Brain pericyte (primary cell): ENCODE measurements at places on chromosomes 4 and X.

DNA sequence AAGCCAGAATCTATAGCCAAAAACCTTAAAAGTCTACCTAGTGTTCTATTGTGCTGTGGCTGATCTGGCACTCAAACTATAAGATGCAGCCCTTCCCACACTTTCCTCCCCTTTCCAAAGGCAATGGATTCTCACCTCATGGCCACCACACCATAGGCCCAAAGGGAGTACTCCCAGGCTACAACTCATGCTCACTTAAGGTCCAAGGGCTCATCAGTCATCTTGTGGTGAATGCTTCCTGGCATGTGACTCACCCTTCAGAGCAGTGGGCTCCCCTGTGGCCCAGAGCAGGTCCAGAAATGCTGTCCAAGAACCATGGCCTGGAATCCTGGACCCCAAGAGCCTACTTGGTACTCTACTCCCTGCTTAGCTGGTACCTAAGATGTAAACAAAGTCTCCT lies 181.0 kb downstream of the CHRDL1 start:
- DNase-seq, result no peak

GRCh38 chr4:106444557-106444956 lies 76.0 kb upstream of the GIMD1 start:
- no peak for DNase-seq

GRCh38 chrX:6225288-6225910 lies 3.3 kb downstream of the NLGN4X start:
- no peak for DNase-seq

DNA sequence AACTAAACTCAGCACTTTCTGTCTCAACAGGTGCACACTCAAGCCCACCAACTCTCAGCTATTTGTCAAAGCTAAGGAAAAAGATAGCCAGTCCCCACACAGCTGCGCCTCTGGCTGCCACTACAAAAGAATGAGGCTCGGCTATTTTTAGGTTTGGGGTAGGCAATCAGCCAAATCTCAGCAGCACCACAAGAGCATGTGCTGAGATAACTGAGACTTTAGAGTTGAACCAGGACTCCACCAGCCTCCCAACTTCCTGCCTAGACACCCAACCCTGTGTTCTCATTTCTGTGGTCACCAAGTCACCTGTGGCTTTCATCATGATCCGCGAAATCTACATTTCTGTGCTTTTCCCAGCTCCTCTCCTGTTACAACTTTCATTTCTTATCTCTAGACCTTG lies 28.0 kb downstream of the DMD start:
- no peak for DNase-seq

GRCh38 chr4:10063544-10064300 lies 42.4 kb upstream of the SLC2A9 start:
- DNase-seq, result no peak

DNA sequence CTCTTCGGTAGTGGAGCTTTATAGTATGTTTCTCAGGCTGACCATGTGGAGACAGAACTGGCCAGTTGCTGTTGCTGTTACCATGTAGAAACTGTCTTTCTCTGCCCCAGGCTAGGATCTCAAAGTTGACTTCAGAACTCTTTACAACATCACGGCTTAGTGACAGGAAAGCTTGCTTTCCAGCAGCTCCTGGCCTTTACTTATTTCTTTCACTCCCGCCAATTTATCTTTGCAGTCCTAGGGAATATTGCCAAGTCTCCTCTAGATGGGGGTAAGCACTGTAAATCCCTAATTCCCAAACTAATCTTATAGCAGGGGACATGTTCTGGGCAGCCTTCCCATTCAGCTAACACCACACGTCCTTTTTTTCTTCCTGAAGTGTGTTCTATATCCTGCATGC lies 631.6 kb downstream of the SPRY1 start:
- no peak for DNase-seq
